ENCODE measurements at places on chromosomes 1 and 21.

- DNase-seq: no peak
Observed at GRCh38 chr21:45591619-45592207, 49.5 kb upstream of the SLC19A1 start.

DNA sequence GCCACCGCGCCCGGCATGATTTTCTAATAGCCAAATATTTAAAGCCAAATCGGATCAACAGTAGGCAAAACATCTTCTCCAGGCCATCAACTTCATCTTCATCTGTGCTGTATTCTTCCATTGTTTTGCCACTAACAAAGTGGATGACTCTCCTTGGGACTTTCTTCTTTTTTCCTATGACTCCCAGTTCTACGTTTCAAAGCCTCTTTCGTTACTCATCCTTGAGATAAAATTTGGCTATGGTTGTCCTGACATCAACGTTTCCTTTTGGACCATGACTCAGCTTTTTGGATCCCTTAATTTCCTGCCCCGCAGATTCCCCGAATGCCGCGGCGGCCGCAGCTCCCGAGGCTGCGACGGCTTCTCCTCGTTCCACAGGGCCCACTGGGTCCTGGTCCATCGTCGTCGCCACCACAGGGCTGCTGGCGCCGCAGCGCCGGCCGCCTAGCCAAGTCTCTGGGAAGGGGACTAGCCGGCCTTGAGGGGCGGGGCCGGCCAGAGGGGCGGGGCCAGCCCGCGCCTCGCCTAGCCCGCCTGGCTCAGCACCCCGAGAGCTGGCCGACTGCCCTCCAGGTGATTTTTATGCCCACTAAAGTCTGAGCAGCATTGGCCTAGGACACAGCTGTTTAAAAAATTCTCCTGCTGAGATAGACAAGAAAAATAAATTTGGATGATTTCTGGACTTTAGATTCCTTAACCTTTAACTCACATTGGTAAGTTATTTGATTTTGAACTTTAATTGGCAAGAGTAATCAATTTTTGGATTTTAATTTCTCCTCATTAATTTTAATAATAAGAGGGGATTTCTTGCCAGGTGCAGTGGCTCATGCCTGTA, 93.9 kb downstream of the ADCY10 start:
- peak; percentile 92 for DNase-seq

GRCh38 chr1:21652101-21652936, 16.8 kb downstream of the RAP1GAP start:
- DNase-seq: no peak

DNA sequence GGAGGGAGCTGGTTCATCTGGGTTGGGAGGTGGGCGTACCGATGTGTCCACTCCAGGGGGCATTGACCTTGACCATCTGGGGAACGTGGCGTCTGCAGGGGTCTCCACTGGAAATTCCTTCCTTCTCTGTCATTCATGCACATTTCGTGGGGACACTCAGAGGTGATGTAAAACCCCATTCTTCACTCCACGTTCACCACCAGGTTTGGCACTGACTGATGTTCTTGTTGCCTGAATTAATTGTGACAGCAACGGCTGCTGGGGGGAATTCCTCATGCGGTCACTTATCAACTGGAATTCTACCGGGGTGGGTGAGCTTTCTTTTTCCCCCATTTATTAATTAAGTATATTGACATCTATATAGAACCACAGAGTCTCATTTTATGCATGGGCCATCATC, 18.1 kb upstream of the POFUT2 start:
- no peak for DNase-seq

DNA sequence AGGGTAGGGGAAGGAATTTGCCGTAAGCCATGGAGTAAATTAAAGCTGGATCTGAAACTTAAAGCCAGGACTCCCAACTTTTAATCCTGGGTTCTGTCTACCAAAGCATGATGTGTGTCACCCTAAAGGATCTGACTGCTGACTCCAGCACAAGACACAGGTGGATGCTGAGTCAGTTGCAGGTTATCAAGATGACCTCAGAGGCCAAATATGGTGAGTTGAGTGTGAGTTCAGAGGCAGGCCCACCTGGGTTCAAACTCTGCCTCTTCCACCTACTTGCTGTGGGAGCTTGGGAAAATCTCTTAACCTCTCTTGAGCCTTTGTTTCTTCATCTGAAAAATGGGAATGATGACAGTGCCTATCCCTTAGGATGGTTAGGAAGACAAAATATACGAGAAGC, 16.7 kb upstream of the LDLRAP1 start:
- DNase-seq: no peak

- no peak for DNase-seq
Observed at GRCh38 chr1:78088486-78088885, 42.7 kb downstream of the GIPC2 start.
